Stimulated activated CD8-positive, alpha-beta memory T cell treated with anti-CD3 and anti-CD28 coated beads, Interleukin-12 subunit alpha, Interleukin-12 subunit beta, amount 100 ng/mL, for 4 hours (primary cell): ENCODE measurements at places on chromosomes 11 and 22.

- DNase-seq = no peak
Observed at GRCh38 chr11:44570411-44571155, 5.1 kb downstream of the CD82 start.

DNA sequence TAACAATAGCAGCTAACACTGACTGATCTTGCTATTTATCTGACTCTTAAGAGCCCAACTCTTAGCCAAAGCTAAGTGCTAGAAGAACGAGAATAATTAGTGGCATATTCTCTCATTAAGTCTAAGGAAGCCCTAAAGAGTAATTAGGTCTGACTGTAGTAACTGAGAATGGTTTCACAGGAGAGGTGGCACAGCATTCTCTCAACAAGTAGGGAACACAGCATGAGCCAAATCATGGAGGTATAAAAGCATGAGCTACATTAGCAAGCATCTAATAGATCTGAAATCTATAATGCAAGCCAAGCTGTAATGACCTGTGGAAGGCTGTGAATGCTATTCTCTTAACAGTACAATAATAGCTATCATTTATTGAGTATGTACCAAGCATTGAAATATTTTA lies 230.6 kb downstream of the TTC28 start:
- DNase-seq = no peak

- no peak for DNase-seq
Observed at GRCh38 chr11:45879803-45880686, 5.4 kb upstream of the MAPK8IP1 start.

GRCh38 chr11:16780146-16780545 lies 41.7 kb downstream of the C11orf58 start:
- no peak for DNase-seq

DNA sequence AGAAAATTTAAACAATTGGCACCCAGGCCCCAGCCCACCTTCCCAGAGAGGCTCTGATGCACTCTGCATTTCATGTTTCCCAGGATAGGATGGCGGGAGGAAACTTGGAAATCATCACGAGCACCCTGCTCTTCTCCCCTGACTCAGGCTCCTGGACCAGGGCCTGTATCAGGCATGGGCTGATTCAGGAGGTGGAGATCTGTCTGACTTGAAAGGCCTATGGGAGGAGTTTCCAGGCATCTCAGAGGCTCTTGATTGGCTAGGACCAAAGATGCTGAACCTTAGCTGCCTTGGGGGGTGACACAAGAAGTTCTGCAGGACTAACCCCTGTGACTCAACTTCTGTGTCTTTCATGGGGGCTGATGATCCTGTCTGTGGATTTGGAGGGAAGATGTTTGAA lies 106.2 kb downstream of the PKNOX2 start:
- DNase-seq = no peak

- no peak for DNase-seq
Observed at GRCh38 chr11:130787092-130787616, 129.1 kb downstream of the SNX19 start.

GRCh38 chr11:12547953-12548650 lies 126.1 kb upstream of the TEAD1 start:
- no peak for DNase-seq

DNA sequence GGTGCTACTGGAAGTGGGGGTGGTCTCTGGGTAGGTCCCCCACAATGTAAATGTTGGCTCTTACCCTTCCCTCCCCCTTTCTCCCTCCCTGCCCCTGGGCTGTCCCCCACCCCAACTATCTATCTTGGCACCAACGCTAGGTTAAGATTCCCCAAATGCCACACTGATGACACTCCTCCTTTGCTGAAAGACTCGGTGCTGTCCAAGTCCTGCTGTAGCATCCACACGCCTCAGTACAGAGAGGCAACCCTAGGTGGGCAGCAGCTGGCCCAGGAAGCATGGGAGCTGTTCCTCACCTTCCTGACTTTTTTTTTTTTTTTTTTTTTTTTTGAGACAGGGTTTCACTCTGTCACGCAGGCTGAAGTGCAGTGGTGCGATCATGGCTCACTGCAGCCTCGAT lies 3.4 kb upstream of the KCTD17 start:
- DNase-seq = no peak

DNA sequence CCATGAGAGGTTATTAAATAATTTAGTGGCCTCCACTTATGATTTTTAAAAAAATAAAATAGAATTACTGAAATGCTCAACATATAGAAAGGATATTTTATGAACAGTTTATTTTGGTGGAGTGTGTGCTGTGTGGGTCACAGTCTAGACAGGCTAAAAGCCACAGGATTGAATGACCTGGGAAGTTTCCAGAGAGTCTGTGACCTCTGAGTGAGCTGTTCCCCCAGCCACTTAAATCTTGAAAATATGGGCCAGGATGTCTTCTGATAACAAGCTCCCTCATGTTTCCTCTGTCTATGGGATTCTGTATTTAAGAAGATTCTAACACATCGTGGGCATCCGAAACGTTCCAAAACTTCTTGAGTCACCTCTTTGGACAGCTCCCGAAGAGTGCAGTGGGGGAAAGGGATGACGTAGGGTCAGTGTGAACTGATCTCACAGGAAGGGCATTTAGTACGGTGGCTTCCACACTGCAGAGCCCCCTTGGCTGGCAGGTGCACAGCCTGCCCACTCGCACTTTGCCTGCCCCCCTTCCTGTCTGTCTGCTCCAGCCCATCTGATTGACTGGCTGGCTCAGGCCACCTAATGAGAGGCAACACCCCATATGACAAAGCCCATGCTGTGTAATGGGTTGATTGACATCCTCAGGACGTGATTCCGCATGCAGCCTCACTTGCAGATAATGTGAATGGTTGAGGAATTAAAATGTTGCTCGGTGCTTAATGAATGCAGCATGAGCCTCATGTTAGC lies 97.4 kb downstream of the NTM start:
- DNase-seq = no peak

- no peak for DNase-seq
Observed at GRCh38 chr11:8531312-8531711, 62.7 kb downstream of the STK33 start.

- no peak for DNase-seq
Observed at GRCh38 chr11:112785719-112786118, 175.5 kb upstream of the NCAM1 start.

- DNase-seq = no peak
Observed at GRCh38 chr22:44638971-44639760, 62.8 kb upstream of the PRR5 start.

DNA sequence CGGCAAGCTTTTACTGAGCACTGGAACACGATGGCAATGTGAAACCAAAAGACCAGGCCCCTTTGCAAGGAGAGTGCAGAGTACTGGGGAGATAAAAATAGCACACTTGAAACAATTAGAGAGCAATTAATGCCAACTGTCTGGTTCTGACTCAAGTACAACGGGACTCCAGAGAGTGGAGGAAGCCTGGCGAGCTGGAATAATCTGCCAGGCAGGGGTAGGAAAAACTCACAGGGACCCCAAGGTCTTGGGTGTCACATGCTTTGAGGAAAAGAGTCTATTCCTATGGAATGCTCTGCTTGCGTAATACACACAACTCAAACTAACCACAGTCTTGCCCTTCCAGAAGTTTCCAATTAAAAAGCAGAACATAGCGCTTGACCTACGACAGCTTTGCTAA lies 113.0 kb upstream of the CLMP start:
- no peak for DNase-seq

DNA sequence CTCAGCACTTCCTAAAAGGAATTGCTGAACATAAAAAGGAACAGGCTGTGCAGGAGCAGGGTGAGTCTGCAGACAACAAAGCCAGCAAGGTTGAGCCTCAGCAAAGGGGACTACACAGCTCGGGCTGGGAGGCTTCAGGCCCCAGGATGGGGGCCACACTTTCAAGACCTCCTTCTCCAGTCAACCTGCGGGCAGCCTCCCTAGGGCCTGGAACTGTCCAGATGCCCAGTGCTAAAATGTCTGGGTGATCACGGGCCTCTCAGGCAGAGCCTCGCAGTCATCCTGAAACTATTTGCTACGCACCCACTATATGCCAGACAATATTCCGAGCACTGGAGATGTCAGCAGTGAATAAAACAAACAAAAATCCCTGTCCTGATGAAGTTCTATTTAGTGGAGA lies 3.9 kb upstream of the NEFH start:
- DNase-seq = no peak

GRCh38 chr11:131811383-131811782 lies 441.0 kb downstream of the NTM start:
- no peak for DNase-seq

DNA sequence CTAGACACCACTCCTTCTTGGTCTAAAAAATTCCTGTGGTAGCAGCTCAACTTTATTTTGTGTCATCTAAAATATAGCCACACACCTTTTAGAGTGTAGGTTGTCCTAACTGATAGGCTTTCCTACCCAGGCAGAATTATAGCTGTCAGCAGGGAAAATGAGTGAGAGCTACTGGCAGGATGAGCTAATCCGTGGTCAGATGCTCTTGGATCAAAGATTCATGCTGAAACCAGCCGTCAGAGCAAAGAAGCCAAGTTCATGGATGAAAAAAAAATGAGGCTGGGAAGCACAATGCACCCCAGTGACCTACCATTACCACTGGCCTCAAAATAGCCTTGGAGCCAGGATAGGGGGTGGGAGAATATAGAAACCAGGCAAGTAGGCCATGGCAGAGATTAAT lies 113.1 kb upstream of the BLID start:
- no peak for DNase-seq

- DNase-seq = no peak
Observed at GRCh38 chr22:47303161-47303890, 540.9 kb downstream of the TBC1D22A start.

DNA sequence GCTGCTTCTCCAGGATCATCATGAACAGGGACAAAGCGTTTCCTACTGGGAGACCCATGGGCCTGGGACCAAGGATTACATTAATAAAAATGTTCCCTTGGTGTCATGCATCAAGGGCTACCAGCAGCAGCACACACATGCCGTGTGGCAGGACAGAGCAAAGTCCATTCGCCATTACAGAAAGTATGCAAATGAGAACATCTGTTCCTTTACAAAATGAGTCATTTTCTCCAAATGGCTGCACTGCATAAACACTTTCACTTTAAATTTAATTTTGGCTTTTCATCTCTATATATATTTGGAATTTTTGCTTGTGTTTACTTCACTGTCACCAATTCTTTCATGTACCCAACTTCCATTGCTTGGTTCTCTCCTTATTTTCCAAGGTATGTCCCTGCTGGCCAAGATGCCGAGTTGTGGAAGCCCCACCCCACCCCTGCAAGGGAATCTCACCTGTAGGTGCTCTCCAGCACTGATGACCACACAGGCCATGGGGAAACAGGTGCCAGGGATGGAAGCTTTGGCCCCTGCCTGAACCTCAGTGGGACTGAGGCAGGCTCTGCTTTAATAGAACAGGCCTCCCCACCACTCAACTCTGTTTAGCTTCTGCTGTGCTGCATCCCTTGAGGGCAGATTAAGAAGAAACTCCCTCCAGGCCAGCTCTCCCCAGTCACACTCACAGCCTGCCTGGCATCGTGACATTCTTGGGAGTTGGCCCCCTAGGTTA lies 15.6 kb upstream of the GNAZ start:
- DNase-seq = no peak

DNA sequence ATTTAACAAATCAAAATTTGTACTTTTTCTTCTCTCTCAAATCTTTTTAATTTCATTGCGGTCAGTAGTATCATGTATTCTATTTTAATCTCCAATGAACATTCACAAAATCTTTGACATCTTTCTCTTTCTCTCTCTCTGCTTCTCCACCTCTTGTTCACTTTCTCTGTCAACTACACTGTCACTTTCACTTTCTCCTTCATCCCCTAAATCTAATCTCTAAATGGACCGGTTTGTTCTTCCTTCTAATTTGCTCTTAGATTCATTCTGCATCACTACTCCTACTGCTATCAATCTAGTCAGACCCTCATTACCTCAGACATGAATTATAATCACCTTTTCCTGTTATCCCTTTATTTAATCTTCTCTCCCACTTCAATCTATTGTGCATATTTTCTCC lies 18.6 kb downstream of the CCDC73 start:
- no peak for DNase-seq

DNA sequence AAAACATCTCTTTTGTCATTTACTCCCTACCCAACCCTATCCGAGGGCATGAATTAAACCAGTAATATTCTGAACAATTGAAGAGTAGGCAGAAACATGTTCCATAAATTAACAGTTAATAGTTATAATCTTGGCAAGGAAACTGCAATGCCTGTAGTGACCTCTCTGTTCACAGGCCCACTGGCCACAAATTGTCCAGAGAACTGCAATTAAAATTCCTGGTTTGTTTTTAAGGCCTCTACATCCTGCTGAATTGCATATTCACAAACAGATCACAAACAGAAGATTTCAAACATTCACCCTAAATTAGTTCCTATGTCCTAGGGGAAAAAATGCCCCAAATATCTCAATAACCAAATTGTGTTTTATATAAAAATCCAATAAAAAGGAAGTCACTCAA lies 143.2 kb upstream of the TRPC6 start:
- DNase-seq = no peak

GRCh38 chr11:91243630-91244029 lies 981.0 kb upstream of the FAT3 start:
- DNase-seq = no peak

DNA sequence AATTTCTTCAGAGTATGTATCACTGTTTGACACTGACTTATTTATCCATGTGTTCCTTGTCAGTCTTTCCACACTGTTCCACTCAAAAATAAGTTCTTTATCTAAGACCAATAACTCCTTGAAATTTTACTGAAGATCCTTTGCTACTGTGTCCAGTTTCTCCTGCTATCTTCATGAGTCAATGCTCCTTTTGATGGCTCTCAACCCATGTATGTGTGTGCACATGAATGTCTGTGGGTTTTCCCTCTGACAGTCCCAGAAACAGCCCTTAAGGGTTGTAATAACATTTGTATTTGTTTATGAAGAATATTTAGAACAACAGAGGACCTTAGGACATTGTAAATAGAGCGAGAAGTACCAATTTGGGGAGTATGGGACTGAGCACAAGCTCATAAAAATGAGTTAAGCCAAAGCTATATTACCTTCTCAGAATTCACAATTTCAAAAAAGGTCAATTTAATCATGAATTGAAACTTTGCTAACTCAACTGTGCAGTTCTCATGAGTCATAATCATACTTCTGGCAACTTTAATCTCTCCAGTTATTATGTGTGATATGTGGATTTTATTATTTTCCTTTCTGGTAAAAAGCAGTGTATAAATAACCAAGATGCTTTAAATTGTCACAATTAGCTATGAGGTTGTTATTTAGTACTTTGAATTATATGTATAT lies 533.6 kb downstream of the CNTN5 start:
- no peak for DNase-seq

DNA sequence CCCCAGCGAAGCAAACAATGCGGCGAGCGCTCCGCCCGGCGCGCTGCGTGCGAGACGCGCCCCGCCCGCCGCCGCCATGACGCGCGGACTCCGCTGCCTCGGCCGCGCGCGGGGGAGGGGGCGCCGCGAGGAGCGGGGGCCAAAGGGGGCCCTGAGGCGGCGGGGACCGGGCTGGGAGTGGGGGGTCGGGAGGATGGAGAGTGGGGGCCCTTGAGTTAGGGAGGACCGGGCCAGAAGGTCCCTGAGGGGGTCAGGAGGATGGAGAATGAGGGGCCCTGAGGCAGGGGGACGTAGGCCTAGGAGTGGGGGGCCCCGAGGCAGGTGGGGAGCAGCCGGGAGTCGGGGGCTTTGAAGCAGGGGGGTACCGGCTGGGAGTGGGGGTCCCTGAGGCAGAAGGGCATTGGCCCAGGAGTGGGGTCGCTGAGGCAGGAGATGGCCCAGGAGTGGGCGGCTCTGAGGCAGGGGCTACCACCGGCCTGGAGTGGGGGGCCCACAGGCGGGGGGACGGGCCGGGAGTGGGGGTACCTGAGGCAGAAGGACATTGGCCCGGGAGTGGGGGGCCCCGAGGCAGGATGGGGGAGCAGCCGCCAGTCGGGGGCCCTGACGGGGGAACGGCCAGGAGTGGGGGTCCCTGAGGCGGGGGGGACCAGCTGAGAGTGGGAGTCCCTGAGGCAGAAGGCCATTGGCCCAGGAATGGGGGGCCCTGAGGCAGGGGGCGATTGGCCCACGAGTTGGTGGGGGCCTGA lies at the start of gene BRD1:
Gene BRD1, minus strand, starts transcription at position 21 of the 746 bp plus-strand sequence. CDS start 3,556 bp downstream, outside the sequence.
- DNase-seq = peak; percentile 50
